CD4-positive, alpha-beta T cell treated with Interleukin-2 at 100 ng/mL for 4 hours (primary cell): ENCODE measurements at places on chromosomes 4 and X.

GRCh38 chr4:3368841-3369760 lies 72.7 kb upstream of the HGFAC start:
- no peak for DNase-seq

GRCh38 chr4:94461506-94461905 lies 9.8 kb downstream of the PDLIM5 start:
- no peak for DNase-seq

DNA sequence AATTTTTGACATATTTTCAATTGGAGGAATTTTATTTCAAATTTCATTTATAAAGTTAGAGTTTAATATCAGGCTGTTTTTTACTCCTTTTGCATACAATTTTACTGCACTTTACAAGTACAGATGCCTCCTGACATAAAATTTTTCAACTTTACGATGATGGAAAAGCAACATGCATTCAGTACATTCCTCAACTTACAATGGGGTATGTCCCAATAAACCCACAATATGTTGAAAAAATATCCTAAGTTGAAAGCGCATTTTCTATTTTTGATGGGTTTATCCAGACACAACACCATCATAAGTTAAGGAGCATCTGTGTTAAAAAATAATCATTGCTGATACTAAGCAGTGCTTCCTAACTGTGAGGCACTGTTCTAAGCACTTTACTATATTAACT lies 4.3 kb downstream of the KLHL5 start:
- no peak for DNase-seq

- no peak for DNase-seq
Measured at GRCh38 chrX:106378616-106379015, 210.5 kb downstream of the PWWP3B start.

- no peak for DNase-seq
Measured at GRCh38 chr4:20313237-20314030, 61.7 kb downstream of the SLIT2 start.
